ENCODE measurements at places on chromosomes 7 and 10.

- no peaks in the 10 kb centered on the region for H3K27me3 ChIP-seq
- DNase-seq: no peak
- no peak overlapping the region for H3K4me3 ChIP-seq
- no peaks in the 10 kb centered on the region for H3K36me3 ChIP-seq
These were observed 19.6 kb upstream of the EFCAB10 start for GRCh38 chr7:105600720-105601550.

DNA sequence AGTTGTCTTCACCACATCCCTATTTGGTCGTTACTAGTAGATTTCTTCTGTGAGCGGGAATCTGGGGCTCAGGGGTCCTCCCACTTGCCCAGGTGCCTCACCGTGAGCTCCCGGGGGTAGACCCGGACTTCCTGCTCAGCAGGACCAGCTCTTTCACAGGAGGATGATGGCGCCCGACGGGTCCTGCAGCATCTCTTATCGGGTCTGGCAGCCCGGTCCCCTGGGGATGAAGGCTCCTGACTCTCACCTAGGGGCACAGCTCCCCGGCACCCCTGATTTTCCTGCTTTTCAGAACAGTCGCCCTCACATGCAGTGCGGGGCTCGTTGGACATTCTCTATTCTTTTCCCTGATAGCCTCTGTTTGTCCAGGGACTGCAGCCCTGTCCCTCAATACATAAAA, 33.0 kb upstream of the SHH start:
- H3K27me3 ChIP-seq: no peaks in the 10 kb centered on the region
- H3K4me3 ChIP-seq: no peak overlapping the region
- no peaks in the 10 kb centered on the region for H3K36me3 ChIP-seq
- H3K27ac ChIP-seq: no peak overlapping the region

DNA sequence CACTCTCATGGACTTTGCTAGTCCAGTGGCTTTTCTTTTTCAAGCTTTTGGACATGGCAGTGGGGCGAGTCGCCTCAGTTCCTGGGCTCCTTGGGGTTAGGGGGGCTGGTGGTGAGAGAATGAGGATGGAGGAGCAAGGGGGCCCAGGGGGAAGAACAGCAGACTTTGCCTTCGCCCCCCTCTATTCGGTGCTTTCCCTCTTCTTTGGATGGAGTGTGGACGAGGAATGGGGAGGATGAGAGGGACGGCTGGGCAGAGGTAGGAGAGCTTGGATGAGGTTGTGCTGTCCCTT, 255 bp downstream of the MAGI2 start:
- H3K36me3 ChIP-seq: no peaks in the 10 kb centered on the region
- H3K4me3 ChIP-seq: peak overlapping the region; percentile 89
- H3K27me3 ChIP-seq: peaks cover 37% of the 10 kb centered on the region
- no peaks in the 10 kb centered on the region for H3K4me1 ChIP-seq
- no peak overlapping the region for H3K27ac ChIP-seq

- no peaks in the 10 kb centered on the region for H3K27me3 ChIP-seq
- H3K4me3 ChIP-seq: no peak overlapping the region
- no peak for DNase-seq
- no peaks in the 10 kb centered on the region for H3K4me1 ChIP-seq
- H3K27ac ChIP-seq: no peak overlapping the region
- H3K36me3 ChIP-seq: no peaks in the 10 kb centered on the region
These were observed 263.6 kb downstream of the PHTF2 start for GRCh38 chr7:78062214-78062613.

DNA sequence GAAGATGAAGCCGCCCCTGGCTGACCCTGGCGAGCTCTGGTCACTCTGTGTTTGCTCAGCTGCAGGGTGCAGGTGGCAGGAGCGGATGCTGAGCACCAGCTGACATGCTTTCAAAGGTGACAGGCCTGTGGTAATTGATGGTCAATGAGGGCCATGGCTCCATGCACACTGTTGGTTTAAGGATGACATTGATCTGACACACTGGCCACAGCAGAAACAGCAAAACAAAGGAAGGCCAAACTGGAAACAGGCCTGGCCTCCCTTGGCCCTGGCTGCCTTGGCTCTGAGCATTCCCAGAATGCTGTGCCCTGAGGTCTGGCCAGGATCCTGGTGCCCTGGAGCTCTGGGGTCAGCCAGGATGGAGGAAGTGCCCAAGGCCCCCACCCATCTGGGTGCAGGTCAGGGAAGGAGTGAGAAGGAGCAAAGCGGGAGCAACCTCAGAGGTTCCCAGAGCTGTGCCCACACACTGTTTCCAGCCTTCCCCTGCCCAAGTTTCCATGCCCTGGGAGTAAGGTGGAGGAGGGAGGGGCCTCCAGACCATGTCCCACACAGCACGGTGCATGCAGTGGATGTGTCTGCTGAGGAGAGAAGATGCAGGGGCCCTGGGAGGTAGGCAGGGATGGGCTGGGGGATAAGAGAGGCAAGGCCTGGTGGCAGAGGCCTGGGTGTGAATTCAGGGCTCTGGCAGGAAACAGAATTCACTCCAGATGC, 302.2 kb downstream of the RPS24 start:
- no peak for DNase-seq
- no peak overlapping the region for H3K27ac ChIP-seq
- no peak overlapping the region for H3K4me3 ChIP-seq
- no peaks in the 10 kb centered on the region for H3K36me3 ChIP-seq

GRCh38 chr7:69052447-69052846, 545.8 kb upstream of the AUTS2 start:
- no peak overlapping the region for H3K4me3 ChIP-seq
- DNase-seq: no peak
- H3K4me1 ChIP-seq: no peaks in the 10 kb centered on the region
- H3K27ac ChIP-seq: no peak overlapping the region

DNA sequence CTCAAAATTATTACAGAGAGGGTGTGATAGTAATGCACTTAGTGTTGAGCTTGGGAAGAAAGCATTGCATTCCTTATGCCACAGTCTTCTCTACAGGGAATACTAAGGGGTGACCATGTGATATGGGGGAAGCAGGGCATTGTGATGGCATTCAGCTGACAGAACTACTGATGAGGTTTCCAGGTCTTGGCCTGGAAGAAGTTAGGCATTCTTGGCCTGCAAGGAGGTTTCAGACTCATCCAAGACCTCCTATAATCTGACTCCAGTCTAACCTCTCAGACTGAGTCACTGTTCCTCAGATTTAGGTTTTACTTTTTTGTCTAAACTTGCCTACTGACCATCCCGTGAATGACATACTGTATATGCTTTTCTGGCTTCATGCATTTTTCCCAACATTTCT, 7.9 kb downstream of the STMP1 start:
- H3K36me3 ChIP-seq: no peaks in the 10 kb centered on the region
- no peaks in the 10 kb centered on the region for H3K27me3 ChIP-seq
- no peak overlapping the region for H3K27ac ChIP-seq
- H3K4me3 ChIP-seq: no peak overlapping the region

GRCh38 chr7:118346748-118347147, 122.2 kb downstream of the ANKRD7 start:
- H3K36me3 ChIP-seq: no peaks in the 10 kb centered on the region
- no peak overlapping the region for H3K4me3 ChIP-seq
- H3K4me1 ChIP-seq: 0 out of 2 replicates have a peak, but pooled peaks cover 2% of the 10 kb centered on the region
- no peak overlapping the region for H3K27ac ChIP-seq
- DNase-seq: no peak

DNA sequence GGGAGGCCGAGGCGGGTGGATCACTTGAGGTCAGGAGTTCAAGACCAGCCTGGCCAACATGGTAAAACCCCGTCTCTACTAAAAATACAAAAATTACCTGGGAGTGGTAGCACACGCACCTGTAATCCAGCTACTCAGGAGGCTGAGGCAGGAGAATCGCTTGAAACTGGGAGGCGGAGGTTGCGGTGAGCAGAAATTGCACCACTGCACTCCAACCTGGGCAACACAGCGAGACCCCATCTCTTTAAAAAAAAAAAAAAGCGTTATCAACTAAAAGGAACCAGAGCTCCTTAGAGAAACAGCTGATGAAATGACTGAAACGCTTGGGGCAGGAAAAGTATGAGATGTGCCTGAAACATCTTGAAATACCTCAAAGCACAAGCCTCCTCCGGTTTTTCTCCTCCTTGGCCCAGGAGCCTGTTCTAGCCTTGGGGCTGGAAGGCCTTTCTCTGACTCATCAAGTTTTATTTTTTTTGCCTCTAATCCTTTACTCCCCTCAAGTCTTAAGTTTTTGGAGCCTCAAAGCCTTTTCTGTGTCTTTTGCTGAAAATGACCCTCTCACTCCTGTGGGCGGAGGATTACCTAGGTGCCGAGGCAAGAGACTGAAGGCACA, 2.6 kb upstream of the METTL27 start:
- H3K27ac ChIP-seq: no peak overlapping the region
- peaks cover 3% of the 10 kb centered on the region for H3K4me1 ChIP-seq
- H3K4me3 ChIP-seq: no peak overlapping the region
- no peaks in the 10 kb centered on the region for H3K36me3 ChIP-seq
- no peaks in the 10 kb centered on the region for H3K27me3 ChIP-seq
- DNase-seq: no peak

DNA sequence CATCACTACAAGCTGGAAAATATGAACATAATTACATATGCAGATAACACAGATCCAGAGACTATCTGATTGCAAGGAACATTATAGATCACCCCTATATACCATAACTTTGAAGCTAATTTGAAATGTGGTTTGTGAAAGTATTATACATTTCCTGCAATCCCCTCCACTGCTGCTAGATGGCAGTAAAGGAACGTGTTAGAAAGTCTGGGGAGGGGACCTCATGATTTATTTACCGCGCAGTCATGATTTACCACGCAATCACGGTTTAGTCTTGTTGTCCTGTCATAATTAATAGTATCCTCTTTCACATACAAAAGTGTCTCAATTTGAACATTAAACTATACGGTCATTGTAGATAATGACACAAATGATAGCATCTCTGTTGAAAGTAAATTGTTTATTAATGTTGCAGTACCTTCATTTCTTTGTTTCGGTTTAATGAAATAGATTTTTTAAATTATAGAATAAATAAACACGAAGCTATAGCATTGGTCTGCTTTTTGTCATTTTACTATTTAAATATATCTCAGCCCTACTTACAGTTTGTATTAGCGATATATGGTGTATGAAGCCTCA, 145.3 kb upstream of the PRSS1 start:
- H3K27me3 ChIP-seq: no peaks in the 10 kb centered on the region
- H3K36me3 ChIP-seq: no peaks in the 10 kb centered on the region
- H3K4me3 ChIP-seq: no peak overlapping the region
- no peaks in the 10 kb centered on the region for H3K4me1 ChIP-seq
- peak; percentile 39 for DNase-seq

DNA sequence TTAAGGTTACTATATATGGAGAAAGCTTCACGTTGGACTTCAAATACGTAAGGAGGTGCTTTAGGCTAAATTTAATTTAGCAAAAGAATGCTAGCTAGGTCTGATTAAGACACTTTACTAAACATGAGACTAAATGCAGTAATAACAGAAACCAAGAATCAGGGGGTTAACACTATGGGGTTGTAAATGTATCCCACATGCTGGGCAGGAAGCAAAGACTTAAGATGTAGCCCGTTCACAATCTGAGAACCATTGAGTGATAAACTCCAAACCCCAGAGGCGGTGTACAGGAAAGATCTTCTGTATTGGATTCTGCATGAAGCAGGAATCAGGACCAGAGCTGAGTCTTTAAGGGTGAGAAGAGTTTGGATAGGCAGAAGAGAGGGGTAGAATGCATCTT, 60.4 kb downstream of the FZD1 start:
- DNase-seq: no peak
- H3K4me1 ChIP-seq: no peaks in the 10 kb centered on the region
- H3K36me3 ChIP-seq: no peaks in the 10 kb centered on the region
- no peaks in the 10 kb centered on the region for H3K27me3 ChIP-seq
- no peak overlapping the region for H3K27ac ChIP-seq

DNA sequence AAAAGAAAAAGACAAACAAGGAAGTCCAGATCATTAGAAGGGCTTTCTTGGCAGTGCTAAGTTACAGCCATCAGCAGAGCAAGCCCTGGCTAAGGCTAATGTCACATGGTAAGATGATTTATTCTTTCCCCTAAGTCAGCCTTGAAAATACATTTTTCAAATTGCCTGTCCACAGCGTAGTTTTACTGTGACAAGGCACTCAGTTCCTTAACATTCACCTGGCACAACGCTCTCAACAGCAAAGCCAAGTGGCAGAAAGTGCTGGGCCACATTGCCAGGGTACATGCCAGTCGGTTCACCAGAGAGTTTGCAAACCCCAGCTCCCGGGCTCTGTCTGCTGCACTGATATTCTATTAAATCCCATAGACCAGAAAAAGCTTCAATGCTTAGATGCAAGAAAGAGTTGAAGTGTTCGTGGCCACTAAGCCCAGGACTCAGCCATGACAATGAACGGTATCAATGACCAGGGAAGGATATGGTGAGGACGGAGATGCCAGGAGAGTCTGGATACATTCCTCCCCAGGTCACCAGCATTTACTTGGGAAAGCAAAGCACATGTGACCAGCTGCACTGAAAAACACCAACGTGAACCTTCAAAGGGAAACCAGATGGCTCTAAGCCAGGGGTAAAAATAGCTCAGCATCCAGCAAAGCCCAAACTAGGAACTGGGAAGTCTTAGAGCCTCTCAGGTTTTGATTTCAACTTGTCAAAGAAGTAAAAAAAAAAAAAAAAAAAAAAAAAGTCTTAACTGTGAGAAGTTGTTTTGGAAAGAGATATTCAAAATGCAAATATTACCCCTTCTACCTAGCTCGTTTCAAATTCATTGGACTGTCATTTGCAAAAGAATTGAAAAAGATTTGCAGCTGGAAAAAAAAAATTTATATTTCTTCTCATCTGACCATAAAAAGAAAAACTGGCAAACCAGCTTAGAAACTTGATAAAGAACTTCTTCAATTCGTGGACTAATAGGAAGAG, 23.9 kb upstream of the MPP7 start:
- H3K27ac ChIP-seq: no peak overlapping the region
- no peak overlapping the region for H3K4me3 ChIP-seq
- no peak for DNase-seq
- peaks cover 1% of the 10 kb centered on the region for H3K4me1 ChIP-seq
- no peaks in the 10 kb centered on the region for H3K36me3 ChIP-seq

DNA sequence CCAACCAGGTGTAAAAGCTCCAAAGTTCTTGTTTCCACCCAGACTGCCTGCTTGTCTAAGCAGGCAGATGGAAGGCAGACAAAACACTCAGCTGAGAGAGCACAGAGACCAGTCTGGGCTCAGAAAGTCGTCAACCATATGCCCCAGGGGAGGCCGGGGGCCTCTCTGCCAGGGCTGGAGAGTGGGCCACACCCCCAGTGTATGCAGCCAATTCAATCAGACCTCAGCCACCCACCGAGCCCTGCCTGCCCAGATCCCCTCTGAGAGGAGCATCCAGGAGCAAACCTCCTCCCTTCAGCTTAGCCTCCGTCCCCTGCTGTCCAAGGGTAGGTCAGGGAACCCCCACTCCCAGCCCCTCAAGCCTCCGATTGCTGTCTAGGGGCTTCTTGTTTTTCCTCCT, 196.3 kb downstream of the LSM5 start:
- no peak for DNase-seq
- H3K27me3 ChIP-seq: peaks cover 12% of the 10 kb centered on the region
- peaks cover 4% of the 10 kb centered on the region for H3K36me3 ChIP-seq
- no peak overlapping the region for H3K4me3 ChIP-seq

DNA sequence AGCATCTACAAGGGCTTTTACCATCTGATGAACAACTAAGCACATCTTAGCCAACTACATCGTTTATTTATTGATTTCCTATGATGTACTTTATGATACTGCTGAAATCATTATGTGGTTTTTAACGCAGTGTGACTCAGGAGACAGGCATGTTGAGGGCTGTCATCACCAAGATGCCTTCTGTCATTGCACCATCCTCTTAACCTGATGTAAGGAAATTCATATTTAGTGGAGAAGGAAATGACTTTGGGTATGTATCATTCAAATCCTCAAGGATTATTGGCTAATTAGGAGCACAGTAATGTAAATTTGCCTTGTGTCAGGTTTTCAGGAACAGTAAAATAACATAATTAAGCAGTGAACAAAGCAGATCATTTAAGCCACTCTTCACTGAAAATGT, 138.5 kb upstream of the MGMT start:
- H3K27me3 ChIP-seq: no peaks in the 10 kb centered on the region
- no peak overlapping the region for H3K27ac ChIP-seq
- DNase-seq: no peak
- H3K36me3 ChIP-seq: no peaks in the 10 kb centered on the region

All from iPS DF 6.9 (cell line).